ENCODE measurements at places on chromosomes 4 and X.

DNA sequence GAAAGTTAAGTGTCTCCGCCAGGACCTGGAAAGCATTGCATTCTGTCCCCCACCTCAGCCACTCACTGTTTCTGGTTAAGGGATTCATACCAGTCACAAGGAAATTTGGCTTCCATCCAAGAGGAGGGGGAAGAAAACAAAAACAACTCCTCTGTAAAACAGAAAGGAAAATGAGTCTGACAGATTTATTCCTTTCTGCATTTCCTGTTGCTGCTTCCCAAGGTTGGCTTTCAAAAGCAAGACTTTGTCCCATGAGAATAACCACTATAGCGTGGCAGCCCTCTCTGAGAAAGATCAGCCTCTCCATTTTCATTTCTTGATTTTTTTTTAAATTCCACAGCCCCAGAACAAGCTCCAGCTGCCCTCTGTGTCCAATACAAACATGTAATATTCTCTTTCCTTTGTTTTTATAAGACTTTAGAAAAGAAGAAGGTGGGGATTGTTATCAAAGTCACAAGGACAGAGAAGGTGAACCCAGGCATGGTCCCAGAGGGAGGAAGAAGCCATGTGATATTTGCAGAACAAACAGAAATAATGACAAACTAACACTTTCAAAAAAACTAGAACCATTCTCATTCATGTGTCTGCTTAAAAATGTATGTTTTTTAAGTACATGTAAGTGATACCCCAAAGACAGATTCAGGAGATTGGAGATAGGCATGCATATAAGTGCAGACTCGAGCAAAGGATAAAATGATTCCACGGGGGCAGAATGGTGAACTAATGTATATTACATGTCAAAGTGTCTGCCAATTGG is 90.7 kb upstream of the DCLK2 start:
- no peak for DNase-seq

DNA sequence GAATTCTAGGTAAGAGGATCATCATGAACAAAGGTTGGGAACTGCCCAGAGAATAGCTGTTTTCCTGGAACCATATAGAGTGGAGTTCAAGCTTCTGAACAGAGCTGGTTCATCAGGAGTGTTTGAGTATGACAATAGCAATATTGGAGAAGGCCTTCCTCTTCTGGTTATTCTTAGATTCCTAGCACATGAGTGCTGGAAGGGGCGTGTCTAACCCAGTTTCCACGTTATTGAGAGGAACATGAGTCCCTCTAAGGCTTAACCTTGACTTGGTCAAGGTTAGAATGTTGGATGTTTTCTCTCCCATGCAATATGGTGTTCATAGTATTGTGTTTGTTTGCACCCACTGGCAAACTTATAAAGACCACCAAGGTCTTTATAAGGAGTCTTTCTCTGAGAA is 101.3 kb downstream of the TSPAN7 start:
- no peak for DNase-seq

- no peak for DNase-seq
Observed at GRCh38 chrX:68665502-68665901, 18.0 kb downstream of the STARD8 start.

- no peak for DNase-seq
Observed at GRCh38 chr4:145623831-145624230, 4.6 kb downstream of the MMAA start.

DNA sequence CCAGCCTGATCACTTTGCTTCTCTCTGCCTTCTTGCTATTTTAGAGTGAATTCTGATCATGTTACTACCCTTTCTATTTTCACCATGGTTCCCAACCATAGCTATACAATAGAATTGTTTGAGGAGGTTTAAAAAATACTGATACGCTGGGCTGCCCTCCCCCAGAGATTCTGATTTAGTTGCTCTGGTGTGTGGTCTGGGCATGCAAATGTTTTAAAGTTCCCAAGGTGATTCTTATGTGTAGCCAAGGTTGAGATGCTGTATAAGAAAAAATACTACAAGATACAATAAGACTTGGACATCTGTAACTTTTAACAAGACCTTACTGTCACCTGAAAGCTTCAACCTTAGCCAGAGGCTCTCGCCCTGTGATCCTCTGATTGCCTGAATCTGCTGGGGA is 22.2 kb upstream of the INTS6L start:
- no peak for DNase-seq

GRCh38 chr4:88722828-88723227 is 25.2 kb upstream of the NAP1L5 start:
- DNase-seq = no peak

- no peak for DNase-seq
Observed at GRCh38 chr4:79886021-79886420, 187.0 kb downstream of the ANTXR2 start.

DNA sequence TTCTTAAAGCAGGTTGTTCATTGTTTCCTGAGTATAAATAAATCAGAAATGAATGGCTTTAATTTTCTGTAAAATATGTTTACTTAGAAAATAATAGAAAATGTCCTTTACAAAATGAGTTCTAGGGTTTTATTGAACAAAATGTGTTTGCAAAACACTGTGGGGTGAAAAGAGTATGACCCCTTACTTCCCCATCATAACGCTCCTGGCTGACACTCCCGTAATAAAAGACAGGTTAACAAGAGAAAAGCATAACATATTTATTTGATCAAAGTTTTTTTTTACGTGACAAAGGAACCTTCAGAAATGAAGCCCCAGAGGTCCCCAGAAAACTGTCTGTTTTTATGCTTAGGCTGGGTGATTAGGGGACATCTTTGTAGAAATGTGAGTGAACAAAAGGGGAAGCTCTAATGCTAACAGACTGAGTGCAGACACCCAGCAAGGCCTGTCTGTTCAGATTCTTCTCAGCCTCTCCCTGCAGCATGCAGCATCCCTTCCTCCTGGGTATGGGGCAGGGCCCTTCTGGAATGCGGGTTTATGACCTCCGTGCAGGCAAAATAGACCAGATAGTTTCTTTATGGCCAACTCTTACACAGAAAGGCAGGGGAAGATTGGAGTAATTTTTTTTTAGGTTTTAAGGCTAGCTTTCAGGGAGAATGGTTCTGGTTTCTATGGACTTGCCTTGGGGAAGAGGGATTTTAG is 26.1 kb downstream of the ZFP42 start:
- no peak for DNase-seq

GRCh38 chrX:18428006-18428405 is 2.6 kb downstream of the CDKL5 start:
- no peak for DNase-seq

DNA sequence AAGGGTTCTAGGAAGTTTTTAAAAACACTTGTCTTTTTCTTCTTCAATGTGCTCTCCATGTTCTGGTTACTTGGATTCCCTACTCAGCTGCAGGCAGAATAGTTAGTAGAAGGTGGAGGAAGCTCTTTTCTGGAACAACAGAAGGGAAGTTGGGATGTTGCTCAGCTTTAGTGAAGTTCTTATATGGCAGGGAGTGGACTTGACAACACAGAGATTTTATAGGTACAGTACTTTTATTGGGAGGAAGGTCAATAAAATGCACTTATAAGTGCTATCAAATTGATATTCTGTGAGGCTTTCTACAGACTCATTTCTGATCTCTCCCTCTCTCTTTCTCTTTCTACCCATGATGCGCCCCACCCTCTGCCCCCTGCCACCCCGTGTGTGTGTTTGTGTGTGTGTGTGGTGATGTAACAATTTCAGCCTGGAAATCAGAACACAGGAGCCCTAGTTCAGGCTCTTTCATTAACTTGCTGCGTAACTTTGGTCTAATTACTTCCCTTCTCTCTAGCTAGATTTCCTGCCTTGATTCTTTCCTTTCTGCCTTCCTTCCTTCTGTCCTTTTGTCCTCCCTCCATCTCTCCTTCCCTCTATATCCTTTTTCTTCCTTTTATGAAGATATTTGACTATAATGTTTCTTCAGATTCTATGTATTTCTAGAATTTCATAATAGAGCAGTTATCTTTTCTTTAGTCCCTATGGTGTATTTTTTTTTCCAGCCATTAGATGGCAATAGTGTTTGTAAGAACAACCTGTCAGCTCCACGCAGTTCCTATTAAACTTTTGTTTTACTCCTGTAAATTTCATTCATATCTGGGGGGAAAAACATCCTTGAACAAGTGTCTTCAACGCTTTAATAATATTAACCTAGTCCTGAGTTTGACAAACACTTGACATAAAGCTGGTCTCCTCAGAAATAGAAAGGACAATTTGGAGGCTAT is 37.1 kb downstream of the HEPH start:
- no peak for DNase-seq

- DNase-seq = peak; percentile 14
Observed at GRCh38 chr4:86963697-86964096, 28.9 kb downstream of the AFF1 start.

DNA sequence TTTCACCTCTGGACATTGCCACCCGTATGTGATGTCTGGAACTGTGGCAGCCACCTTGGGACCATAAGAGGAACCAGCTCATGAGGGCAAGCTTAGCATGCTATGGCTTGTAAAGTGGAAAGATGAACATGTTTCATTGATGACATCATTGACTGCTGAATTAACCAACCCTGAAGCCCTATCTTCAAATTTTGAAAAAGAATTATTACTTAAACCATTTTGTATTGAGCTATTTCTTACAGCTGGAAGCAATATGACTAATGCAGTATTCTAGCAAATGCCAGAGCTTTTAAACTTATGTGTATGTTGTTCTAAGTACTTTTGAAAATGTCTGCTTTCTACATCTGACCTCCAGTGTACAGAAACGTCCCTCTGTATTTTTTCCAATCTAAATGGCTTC is 18.1 kb downstream of the GUCY2F start:
- no peak for DNase-seq

DNA sequence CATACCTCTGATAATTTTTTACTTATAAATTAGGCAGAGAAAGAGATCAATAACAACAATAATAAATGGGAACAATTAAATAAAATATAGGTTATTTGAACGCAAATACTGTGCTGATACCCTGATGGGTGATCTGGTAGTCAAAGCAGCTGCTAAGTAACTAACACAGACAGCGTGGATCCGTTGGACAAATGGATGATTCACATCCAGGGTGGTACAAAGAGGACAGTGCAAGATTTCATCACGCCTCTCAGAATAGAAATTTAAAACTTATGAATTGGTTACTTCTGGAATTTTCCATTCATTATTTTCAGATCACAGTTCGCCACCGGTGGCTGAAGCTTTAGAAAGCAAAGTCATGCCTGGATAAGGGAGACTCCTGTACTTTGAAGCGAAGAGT is 1066.0 kb upstream of the ADGRL3 start:
- DNase-seq = no peak

GRCh38 chrX:150310881-150311280 is 52.2 kb upstream of the MAMLD1 start:
- DNase-seq = no peak

DNA sequence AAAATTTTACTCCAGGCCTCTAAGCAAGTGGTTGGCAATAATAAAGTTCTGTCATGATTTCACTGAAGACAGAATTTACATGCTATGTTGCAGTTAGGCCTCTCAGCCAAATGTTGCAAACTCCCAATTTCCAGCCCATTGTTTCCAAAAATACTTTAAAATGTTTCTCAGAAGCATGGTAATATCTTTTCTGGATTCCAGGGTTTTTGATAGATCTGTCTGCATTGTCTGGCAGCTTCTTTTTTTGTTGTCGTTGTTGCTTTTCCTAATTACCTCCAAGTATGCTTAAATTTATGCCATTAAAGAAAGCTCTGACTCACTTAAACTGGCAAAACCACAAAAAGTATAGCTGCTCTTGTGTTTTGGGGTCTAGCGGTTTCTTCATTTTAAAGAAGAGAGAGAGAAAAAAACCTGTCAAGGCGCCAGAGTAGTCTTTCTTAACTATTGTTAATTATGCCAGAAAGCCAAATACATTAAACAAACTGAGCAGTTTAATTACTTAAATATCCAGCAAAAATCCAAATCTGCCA is 97.0 kb downstream of the AGTR2 start:
- DNase-seq = no peak

- DNase-seq = no peak
Observed at GRCh38 chr4:181966104-181966551, 277.1 kb upstream of the TENM3 start.

DNA sequence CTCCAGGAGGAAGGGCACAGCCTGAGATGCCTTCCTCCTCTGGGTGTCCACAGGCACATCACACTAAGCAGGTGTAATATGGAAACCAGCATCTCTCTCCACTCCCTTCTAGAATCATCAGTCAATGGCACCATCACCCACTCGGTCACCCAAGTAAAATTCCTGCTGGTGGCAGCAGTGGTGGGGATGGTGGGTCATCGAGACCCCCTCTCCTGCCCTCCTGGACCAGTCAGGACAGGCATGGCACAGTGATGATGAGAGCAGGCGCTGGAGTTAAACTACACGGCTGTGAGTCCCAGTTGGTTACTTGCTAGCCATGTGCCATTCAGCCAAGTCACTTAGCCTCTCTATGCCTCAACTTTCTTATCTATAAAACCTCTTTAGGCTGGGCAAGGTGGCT is 42.5 kb downstream of the SCD5 start:
- no peak for DNase-seq

- DNase-seq = no peak
Observed at GRCh38 chr4:167088115-167088514, 146.2 kb downstream of the SPOCK3 start.

DNA sequence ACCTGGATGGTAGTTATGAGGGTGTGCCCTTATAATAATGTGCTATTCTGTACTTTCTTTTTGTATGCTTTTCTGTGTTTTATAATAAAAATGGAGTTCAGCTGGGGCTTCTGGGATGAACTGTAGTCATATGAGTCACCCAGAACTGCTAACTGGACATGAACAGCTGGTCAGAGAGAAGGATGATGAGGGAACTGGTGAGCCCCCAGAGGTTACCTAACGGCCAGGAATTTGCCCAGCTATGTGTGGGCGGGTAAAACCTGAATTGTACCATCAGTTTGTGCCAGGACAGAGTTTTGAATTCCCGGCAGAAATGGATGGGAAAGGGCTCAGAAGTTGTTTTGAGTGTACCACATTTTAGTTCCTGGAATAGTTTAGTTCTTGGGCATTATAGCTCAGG is 138.0 kb upstream of the USP9X start:
- DNase-seq = no peak

GRCh38 chr4:139528377-139529005 is 27.5 kb downstream of the SETD7 start:
- DNase-seq = no peak

GRCh38 chr4:717601-718320 is 12.1 kb downstream of the PCGF3 start:
- DNase-seq = no peak

GRCh38 chr4:56129431-56129861 is 180.7 kb downstream of the CEP135 start:
- DNase-seq = peak; percentile 37

GRCh38 chr4:80385397-80386280 is 50.1 kb downstream of the CFAP299 start:
- no peak for DNase-seq

DNA sequence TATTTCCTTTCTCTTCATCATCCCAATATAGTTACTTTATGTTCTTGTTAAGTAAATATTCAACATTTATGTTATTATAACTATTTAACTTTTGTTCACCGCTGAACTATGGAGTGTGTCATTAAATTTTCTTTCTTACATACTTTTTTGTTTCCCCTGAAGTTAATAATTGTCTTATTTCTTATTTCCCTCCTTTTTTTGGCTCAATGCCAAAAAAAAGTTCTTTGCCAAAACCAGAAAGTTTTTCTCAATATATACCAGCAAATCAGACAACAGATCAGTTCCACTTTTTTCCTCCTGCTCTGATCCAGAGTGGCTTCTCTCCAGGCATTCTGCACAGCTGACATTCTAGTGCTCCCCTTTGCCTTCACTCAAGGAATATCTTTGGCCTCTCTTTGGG is 187.0 kb upstream of the PPARGC1A start:
- no peak for DNase-seq
